ENCODE measurements at places on chromosomes 1 and 21.

GRCh38 chr1:7454052-7454815, 316.9 kb upstream of the VAMP3 start:
- DNase-seq, result no peak

- no peak for DNase-seq
Observed at GRCh38 chr1:59137276-59137615, 159.6 kb upstream of the FGGY start.

DNA sequence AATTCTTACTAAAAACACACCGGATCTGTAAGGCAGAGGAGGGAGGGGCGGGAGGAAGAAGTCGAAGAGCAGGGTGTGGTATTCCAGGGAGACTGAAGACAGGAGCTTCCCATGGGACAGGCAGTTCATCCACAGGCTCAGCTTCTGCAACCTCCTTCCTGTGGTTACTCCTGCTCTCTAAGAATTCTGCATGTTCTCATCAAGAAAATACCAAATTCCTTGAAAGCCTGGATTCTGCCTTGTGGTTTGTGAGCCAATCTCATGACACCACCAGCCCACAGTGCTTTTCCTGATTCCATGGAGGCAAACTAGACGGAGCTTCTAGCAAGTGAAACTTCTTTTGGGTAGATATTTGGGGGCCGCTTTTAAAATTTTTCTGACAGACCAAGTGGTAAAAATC, 1.1 kb upstream of the ST6GALNAC3 start:
- DNase-seq, result no peak

GRCh38 chr1:246532519-246532918, 25.4 kb upstream of the SMYD3 start:
- no peak for DNase-seq

DNA sequence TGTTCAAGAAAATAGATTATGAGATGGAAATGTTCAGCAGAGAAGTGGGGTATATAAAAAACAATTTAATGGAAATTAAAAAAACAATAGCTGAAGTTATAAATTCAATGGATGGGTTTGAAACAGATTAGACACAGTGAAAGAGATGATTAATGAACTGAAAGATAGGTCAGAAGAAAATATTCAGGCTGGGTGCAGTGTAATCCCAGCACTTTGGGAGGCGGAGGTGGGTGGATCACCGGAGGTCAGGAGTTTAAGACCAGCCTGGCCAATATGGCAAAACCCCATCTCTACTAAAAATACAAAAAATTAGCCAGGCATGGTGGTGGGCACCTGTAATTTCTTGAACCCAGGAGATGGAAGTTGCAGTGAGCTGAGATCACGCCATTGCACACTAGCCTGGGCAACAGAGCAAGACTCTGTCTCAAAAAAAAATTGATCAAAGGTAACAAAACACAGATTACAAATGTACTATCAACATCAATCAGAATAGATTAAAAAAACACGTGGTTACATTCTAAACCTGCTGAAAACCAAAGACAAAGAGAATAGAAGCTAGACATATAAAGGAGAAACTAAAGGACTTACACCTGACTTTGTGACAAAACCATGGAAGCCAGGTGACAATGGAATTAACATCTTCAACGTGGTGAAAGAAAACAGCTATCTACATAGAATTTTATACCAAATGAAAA, 4.8 kb upstream of the SUMO3 start:
- no peak for DNase-seq

DNA sequence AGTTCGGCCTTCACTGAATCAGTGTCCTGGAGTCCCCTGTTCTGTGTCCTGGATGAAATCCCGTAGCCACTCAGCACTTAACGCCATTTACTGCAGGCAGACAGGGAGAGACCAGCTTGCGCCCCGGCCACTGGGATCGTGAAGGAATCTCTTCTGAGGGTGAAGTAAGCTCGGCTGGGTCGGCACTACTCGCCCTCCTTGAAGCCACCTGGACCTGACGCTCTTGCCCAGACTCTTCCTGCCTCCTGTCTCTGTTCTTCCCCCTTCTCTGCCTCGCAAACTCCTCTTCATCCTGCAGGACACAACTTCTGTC, 99.9 kb upstream of the ZBTB40 start:
- DNase-seq, result no peak

- DNase-seq, result no peak
Observed at GRCh38 chr1:30451532-30452125, 271.8 kb downstream of the MATN1 start.

DNA sequence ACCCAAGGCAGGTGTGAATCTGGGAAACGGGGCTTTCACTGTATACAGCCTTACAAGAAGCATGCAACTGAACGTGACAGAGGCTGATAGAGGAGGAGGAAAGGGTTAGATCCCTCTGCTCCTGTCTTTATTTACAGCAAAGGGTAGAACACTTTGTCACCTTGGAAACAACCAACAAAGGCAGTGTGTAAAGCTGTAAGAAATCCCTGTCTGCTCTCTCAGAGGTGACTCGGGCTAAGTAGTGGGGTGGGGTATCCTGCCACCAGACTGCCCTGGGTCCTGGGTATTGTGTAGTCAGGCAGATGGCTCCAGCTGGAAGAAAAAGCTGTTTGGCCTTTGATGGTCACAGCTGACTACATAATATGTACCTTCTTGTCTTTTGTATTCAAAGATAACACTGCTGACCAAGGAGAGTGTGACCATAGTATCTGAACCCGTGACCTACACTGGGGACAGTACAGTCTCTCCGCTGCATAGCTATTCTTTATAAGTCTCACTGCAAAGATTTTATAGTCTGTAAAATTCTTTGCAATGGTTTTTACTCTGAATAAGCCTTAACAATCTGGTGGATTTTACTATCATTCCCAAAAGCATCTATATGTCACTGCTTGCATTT, 22.1 kb upstream of the POU2F1 start:
- DNase-seq, result no peak

DNA sequence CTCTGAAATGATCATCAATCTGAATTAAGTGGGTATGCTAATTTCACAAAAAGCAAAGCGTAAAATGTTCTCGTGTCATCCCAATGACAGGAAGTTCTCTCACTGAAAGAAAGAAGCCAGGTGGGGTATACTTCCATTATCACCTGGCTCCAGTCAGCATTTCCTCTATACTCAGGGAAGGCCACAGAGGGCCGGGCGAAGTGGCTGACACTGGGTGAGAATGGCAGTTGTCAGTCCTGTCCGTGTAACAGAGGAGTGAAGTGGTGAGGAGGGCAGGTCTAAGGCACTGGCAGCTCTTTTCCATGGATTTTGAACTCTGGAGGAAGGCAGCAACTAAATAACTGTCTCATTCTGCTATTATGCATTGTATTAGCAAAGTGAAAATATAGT, 60.4 kb downstream of the CAPN2 start:
- DNase-seq, result no peak

GRCh38 chr1:39859859-39860812, 23.2 kb downstream of the TRIT1 start:
- DNase-seq, result no peak

DNA sequence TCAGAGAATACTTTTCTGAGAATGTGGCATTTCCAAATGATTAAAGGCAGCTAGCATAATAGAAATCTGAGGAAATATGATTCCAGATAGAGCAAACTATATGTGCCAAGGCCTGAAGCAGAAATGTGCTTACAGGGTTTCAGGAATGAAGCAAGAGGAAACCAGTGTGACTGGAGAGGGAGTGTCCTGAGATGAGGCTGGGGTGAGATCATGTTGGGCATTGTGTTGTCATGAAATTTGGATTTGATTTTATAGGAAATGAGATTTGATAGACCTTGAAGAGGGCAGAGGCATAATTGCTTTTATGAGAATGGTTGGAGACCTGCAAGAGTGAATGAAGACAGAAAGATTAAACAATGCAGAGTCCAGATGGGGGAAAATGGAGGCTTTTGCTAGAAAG, 338.1 kb upstream of the SNX7 start:
- no peak for DNase-seq

DNA sequence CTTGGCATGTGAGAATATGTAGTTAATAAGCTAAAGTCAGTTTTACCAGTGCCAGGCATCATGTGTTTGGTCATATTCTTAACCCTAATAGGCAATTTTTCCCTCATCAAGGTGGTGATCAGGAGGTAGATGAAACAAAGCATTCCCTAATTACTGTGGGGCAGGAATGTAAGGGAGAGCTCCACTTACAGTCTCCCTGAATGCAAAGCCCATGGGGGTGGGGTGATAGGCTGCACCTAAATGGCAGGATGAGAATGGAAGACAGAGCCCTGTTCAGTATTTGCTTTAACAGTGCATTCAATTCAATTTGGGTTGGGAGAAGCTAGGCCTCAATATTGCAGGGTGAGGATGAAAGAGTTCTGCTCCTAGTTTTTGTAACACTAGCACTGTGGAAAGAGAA, 23.4 kb downstream of the ZNF678 start:
- DNase-seq, result no peak

DNA sequence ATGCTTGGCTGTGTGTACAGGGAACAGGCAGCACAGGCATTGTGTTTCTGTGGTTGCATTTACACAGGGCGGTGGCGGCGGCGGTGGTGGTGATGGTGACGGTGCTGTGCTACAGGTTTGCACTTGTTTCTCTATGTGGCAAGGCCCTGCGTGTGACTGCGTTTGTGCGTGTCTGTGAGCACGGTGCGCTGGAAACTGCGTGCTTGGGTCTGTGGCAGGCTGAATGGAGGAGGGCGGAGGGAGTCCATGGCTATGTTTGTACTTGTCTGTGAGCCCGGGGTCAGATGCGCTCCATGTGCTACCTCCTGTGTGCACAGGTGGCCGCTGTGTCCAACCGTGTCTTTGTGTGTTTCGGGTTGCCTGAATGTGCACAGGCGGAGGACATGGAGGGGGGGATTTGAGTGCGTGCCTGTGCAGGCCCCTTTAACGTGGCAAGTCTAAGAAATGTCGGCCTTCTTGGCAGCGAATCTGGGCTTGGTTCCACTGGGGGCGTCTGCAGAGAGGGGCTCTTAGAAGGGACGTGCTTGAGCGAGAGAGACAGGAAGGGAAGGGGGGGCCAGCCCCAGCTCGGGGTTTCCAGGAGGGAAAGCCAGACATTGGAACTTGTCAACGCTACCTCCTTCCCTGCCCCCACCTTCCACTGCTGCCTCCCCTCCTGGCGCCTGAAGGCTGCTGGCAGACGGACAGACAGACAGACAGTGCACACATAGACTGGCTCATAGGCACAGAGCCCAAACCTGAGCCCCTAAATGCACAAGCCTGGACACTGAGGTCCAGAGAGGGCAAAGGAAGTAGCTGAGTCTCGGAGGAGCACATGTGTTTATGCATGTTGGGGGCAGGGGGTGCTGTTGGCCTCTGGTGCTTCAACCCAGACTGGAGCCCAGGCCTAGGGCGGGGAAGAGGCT, 32.7 kb upstream of the WASF2 start:
- no peak for DNase-seq

DNA sequence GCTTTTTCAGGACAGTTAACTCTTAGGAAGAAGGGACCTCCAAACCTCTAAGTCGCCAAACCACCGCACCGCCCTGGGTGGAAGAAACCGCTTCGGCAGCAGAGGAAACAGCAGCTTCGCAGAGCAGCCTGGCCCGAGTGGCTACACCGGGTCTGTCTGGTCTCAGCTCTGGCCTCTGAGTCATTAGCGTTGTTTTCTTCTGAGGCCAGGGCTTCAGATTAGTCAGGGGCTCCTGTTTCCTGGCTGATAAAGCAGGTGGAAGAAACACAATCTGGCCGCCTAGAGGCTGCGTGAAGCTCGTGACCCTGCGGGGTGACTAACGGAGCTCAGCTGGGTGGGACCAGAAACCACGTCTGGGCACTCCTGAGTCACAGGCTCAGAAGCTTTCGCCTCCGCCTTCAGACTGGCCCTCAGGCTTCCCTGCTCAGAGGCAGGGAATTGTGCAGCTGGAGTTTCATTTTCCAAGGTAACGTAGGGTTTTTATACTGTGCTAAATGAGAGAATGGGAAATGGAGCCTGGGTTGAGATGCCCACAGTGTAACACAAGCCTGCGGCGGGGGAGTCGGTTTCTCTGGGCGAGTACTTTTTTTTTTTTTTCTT, 44.9 kb downstream of the CHAF1B start:
- no peak for DNase-seq

- DNase-seq, result no peak
Observed at GRCh38 chr1:154348429-154349076, 23.2 kb downstream of the ATP8B2 start.

DNA sequence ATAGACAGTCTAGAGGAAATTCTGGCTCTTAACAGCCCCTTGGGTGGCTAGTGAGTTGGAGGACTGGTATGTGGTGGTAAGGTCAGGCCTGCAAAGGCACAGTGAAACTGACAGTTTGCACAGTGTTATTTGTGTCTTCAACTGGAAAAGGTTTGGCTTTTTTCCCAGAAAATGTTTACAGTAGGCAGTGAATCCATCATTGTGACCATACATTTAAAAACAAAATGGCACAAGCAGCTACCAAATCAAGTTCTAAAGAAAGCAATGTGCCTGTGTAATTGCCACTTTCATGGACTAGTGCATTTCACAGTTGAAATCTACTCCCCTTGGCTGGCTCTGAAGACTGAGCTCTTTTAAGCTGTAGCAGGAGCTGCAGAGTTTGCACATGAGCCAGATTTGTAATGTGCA, 24.8 kb downstream of the ATPAF1 start:
- DNase-seq, result peak; percentile 10

GRCh38 chr1:226584164-226584563, 35.6 kb downstream of the STUM start:
- DNase-seq, result no peak

DNA sequence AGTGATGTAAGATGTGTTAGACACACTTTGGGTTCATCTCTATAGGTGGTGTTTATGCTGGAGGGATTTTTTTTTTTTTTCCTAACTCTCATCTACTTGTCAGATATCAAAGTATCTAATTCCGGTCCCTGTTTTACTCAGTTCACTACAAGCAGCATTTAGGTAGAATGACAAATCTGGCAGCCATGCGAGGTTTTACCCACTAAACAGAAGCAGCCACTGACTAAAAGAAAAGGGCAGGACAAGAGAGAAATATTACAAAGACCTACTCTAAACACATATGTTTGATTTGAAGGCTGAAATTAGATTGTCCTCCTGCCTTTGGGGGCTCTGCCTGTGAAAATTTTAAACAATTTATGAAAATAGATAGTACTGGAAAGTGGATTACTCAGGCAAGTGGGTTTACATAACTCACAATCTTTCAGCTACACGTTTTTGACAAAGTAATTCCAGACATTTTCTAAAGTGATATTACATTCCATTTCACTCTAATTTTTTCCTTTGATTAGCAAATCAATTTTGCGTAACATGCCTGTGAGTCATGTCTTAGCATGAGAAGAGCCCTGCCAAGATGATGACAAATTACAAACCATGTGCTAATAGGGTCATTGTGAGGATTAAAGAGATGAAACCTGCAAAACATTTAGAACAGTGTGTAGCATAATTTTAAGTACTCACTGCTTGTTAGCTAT, 172.6 kb downstream of the PLA2G4A start:
- no peak for DNase-seq

All from NCI-H187 treated with DMSO at 0.1 percent for 48 hours (cell line).